ENCODE measurements at places on chromosomes 2 and 18.

DNA sequence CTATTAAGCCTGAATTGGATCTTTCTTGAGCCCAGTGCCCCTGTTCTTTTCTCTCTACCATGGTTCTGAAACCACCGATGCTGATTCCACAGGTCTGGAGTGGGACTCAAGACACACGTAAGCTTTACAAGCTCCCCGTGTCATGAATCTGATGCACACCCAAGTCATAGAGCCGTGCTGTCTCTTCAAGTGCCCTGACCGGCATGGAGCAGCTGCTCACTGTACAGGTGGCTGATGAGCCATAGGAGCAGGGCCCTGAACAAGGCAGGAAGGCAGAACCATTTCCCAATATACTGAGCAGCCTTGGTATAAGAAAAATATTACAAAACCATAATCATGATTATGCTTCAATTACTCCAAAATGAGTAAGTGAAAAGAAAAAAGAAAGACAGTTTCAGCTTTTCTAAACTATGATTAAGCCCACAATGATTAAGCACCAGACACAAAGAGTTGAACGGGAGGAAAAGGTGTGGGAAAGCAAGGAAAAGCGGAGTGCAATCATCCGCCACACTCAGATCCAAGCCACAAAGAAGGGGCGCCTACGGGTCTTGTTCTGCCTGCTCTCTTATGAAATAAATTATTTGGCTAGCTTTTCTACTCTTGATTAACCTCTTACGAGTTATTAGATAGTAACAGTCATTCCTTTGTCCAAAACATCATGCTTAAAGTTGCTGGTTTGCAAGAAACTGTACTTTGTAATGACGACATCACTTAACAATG, 41.7 kb downstream of the NOL10 start:
- no peak for DNase-seq

- DNase-seq = no peak
Measured at GRCh38 chr2:50452056-50452455, 579.9 kb downstream of the NRXN1 start.

DNA sequence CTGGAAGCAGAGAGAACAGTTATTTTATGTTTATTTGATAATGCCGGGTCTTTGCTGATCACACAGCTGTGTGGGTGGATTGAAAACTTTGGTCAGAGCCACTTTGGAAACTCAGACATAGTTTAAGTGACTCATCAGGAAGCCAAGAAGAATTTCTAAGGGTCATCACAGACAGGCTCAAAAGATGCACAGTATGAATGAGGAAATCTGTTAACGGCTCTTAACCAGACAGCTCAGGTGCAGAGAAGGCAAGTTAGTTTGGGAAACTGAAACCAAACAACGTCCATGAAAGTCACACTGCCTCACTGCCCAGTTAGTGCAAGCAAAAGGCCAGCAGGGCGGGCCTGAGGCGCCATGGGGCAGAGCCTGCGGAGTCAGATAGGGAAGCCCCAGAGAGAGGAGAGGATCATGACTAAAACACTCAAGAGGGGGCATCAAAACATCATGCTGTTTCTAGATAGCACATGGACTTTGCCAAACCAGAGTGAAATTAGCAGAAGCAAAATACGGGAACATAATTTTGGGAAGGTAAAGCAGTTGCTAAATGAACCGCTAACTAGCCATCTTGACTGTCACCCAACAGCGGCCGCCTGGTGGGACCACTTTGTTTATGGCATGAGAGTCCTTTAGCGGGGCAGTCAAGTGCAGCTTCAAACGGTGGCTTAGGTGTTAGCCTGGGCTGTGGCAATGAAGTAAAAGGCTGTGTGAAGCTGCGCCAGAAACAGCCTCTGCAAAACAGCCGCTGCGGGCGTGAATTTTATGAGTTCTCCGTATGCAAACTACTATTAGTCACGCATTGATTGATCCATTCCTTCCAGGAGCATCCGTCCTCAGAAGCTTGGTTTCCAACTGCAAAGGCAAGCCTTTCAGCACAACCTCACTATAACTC, 101.2 kb downstream of the KCTD18 start:
- no peak for DNase-seq

DNA sequence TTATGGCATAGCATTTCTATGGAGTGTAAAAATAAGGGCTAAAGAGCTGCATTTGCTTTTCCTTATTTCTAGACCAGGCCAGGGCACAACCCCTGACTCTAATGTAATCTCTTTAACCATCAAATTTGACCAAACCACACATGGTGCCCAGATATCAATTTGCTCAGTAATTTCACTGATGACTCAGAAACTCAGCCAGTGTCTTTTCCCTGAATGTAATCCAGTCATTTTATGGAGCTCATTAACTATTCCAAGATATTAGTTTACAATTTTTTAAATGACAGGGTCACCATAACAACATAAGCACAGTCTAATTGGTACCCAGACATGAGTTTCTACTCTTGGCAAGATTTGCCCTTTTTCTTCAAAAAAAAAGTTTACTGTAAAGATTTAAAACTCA, 270.8 kb upstream of the AGAP1 start:
- no peak for DNase-seq

Measured in dorsolateral prefrontal cortex (tissue), 122 donors.